ENCODE measurements at places on chromosomes 7 and 10.

GRCh38 chr10:118810796-118811505, 56.2 kb upstream of the CACUL1 start:
- DNase-seq, result peak; percentile 41

DNA sequence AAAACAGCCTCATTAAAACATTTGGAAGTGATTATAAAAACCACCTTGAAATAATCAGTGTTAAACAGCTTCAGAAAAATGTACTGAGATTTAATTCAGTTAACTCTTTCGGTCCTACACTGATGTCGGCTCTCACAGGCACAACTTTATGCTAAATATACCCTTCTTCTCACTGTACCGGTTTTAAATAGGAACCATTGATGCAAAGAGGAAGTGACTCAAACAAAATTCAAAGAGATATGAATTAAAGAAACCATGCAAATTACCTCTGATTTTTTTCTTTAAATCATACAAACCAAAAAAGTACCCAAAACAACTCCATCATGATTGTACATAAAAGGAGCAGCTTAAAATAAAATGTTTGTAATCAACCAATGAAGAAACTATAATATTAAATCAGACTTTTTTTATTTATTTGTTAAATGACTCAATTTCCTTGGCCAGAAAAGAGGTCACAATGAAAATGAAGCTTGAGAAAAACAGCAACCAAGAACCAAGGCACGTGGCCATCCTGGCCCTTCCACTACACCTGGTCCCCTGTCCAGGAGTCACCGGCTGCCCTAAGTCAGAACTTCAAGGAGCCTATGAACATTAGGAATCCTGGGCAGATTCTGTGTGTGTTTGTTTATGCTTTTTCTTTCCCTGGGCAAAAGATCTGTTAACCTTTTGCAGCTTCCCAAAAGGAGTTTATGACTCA, 73.0 kb upstream of the CABCOCO1 start:
- DNase-seq, result no peak

- no peak for DNase-seq
These were observed 16.3 kb downstream of the OR6V1 start for GRCh38 chr7:143068446-143068845.

DNA sequence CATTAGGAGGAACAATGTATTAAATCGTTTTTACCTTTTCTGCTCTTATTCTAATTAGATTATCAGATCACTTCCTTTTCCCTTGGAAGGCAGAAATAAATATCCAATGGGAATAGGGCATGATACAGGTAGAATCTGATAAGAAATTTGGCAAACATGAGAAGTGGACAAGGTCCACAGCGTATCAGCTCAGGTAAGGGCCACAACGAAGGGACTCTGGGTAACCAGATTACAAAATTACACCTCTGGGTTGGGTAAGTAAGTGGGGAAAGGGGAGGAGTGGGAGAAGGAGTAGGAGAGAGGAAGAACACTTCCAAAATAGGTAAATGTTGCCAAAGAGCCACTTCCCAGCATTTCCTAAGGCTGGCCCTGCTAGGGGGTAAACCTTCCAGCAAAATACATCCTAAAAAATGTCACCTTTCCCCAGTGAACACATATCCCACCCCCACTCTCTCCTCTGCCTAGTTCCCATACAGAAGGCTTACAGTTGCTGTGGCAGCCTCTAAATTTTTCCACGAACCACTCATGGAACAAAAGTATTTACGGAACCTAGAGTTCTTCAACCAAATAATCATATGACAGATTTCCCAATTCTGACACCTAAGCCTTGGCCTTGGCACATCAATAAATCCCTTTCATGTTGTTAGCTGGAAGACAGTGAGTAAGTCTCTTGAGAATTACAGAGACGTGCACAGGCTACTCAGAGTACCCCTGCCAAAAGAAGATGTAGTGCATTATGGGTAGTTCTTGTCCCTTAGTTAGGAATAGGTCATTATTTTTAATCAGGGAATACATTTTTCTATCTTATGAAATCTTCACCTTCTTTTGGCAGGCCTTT, 51.5 kb upstream of the DLX6 start:
- no peak for DNase-seq

DNA sequence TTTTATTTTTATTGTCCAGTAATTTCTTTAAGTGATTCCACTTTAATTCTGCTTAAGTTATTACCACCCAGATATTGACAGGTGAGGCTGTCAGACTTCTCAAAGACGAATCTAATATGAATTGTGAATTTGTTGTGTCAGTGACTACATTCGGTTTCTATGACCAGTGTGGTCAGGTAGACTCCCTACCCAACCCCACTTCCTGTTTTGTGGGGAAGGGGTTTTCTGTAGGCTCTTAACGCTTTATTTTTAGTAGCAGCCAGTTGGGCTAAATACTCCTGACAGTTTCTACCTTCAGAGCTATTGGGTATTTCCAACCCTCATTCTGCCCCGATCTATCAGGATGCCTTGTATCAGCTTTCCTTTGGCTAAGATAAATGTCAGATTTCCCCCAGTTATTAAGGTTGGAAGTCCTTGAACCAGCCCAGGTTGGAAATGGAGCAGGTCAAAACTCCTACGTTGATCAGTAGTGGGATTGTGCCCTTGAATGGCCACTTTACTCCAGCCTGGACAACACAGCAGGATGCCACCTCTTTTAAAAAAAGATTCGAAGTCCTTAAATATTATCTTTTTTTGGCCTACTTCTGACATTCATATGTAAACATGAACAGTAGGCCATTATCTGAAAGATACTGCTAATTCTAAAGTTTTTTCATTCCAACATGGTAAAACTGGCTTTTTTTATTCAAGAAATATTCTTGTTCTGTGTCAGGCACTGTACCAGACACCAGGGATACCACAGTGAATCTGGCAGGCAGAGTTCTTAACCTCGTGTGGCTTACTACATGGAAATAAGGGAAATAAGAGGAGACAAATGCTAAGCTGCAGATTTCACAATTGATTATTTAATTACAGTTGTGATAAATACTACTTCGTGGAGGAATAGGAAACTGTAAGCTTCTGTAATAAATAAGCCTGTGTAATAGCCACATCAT, 133.3 kb upstream of the SAMD8 start:
- DNase-seq, result no peak

DNA sequence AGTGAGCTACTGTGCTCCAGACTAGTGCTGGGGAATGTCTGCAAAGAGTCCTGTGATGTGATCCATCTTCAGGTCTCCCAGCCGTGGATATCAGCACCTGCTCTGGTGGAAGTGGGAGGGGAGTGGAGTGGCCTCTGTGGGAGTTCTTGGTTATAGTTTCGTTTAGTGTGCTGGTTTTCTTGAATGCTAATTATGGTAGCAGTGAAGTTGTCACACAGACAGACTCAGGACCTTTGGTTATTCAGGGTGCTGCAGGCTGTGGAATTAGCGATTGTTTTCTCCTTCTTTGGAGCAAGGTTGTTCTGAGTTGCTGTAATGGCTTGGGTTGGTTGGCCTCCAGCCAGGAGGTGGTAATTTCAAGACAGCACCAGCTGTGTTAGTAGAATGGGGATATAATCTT, 132.7 kb upstream of the HGF start:
- no peak for DNase-seq

DNA sequence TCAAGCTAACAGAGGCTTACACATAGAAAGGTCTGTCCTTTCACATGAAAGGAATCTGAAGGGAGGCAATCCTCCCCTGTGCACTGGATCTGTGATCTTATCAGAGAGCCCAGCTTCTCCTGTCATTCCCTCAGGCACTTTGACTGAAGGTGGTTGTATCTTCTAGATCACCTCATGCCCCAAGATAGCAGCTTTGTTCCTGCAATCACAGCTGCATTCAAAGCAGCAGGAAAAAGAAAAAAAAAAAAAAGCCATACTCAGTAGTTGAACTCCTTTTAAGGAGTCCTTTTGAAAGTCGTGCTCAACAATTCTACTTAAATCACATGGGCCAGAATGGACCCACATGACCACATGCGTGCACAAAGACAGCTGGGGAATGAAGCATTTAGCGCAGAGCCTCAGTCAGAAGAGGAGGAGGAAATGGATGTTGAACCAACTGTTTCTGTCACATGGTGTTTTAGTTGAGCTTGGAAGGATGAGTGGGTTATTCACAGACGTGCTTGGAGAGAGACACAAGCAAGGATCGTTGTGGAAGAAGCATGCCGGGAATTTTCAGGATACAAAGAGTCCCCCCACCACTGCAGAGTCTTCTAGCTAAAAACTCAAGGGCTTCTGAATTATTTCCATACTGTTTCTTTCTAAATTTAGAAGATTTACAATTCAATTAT, 13.0 kb upstream of the PFKP start:
- no peak for DNase-seq

- DNase-seq, result no peak
These were observed 260.0 kb upstream of the NRP1 start for GRCh38 chr10:33594475-33594874.

- DNase-seq, result no peak
These were observed 420.7 kb upstream of the LRRTM3 start for GRCh38 chr10:66505003-66505657.

DNA sequence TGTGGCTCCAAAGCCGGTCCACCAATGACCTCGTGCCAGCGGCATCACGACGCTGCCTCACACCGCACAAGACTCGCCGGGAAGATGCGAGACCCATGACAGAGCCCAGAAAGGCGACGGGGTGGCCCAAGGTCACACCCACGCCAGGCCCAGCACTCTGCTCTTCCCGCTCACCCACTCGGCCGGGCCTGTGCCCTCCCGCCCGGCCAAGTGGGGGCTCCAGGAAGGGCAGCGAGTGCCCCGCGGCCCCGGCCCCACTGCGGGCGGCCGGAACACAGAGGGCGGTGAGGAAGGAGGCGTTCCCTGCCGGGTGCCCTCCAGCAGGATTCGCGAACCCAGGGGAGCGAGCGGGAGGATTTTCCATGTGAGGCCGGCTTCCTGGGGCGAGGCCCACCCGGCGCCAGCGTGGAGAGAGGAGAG, 56.3 kb downstream of the PDGFA start:
- DNase-seq, result no peak

- DNase-seq, result no peak
These were observed 556.3 kb downstream of the GRM8 start for GRCh38 chr7:126696256-126697038.

GRCh38 chr10:131031346-131031745, 280.2 kb downstream of the TCERG1L start:
- no peak for DNase-seq

GRCh38 chr7:18505870-18506460, 10.4 kb downstream of the HDAC9 start:
- DNase-seq, result no peak

GRCh38 chr7:27142580-27143022, 880 bp downstream of the HOXA5 start:
- DNase-seq, result peak; percentile 50

- no peak for DNase-seq
These were observed 31.8 kb downstream of the ZNF467 start for GRCh38 chr7:149741629-149742028.

GRCh38 chr7:93006480-93007095, 111.2 kb downstream of the SAMD9 start:
- DNase-seq, result no peak

- DNase-seq, result no peak
These were observed 1049.3 kb upstream of the C7orf33 start for GRCh38 chr7:147541261-147541660.

DNA sequence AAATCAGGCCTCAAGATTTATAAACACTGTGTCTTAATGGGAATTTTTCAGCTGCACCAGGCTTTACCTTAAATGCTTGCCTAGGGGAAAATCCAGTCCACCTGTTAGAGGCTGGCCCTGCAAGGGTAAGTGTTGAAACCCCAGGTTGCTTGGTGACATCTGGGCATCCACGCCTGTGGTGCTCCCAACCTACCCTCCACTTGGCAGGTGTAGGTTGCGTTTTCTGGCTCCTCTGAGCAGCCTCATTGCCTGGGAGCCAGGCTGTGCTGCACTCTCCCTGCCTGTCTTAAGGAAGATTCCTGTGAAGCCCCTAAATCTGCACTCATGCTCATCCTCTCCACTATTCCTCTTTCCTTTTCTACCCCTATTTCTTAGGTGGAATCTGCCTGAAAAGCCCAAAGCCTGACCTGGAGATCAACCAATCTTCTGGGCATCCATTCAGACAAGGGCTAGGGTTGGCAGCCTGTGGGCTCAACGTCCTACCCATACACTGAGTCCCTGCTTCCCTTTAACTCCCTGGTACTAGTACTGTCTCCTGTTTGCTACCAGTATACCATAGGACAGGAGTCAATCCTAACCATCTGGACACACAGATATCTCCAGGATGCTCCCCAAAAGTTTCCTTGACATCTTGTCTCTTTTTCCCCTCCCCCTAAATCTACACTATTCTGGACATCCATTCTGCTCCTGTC, 150.4 kb downstream of the PDE1C start:
- DNase-seq, result no peak

- no peak for DNase-seq
These were observed 11.6 kb upstream of the PON3 start for GRCh38 chr7:95407751-95408150.
